ENCODE measurements at places on chromosomes 7 and 10.

GRCh38 chr7:41131956-41132355 is 570.9 kb downstream of the INHBA start:
- no peak for DNase-seq

DNA sequence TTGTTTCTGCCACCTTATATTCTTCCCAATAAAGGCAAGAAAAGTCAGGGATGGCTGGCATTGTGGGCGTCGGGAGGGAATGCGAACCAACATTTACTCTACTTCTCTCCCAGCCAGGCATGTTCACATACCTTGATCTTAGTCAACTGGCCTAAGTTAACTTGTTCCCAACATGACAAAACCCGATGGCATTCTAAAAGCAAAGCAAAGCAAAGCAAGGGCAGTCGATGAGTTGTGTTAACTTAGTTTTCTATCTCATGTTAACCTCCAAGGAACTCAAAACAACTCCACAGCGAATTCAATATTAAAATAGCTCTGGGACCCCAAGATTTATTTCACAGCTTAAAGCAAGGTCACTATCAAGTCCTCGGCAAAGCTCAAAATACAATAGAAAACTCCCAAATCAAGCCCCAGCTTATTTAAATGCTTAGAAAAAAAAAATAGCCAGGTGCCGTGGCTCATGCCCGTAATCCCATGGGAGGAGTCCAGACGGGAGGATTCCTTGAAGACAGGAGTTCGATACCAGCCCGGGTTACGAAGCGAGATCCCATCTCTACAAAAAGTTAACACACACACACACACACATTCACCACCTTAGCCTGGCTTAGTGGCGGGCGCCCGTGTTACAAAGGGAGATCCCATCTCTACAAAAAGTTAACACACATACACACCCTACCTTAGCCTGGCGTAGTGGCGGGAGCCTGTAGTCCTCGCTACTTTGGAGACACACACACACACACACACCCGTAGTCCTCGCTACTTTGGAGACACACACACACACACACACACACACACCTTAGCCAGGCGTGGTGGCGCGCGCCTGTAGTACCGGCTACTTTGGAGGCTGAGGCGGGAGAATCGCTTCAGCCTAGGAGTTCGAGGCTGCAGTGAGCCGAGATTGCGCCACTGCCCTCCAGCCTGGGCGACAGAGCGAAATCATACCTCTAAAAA is 901 bp upstream of the CCNY start:
- no peak for DNase-seq

DNA sequence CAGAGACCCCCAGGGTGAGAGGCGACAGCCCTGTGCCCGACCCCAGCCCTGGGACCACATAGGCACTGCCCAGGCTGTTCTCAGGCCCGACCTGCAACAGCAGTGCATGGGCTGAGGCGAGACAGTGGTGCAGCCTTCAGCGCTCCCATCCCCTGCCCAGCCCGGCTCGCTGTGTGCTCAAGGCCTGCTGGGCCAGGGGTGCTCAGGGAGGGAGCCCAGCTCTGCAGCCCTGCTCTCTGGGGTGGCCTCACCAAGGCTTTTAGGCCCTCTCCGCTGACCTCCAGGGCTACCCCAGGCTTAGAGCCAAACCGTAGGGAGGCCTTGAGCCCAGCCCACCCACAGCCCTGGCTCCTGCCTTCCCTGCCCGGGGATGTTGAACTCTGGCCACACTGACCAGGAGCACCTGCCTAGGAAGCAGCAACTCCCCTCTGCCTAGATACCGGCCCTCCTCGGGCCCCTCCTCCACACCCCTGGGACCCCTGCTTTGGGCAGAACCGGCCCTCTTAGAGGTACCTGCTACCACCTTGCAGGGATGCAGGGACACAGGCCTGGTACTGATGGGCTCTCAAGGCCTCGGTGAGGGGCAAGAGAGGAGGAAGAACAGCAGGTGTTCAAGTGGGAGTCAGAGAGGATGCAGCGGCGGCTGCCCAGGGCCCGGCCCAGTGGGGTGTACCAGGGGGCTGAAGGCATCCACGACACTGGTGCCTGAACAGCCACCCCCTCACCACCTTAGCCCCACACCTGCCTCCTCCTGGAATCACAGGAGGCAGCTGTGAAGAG is 231.5 kb downstream of the ELFN1 start:
- no peak for DNase-seq

GRCh38 chr7:84207025-84207424 is 12.4 kb upstream of the SEMA3A start:
- no peak for DNase-seq

DNA sequence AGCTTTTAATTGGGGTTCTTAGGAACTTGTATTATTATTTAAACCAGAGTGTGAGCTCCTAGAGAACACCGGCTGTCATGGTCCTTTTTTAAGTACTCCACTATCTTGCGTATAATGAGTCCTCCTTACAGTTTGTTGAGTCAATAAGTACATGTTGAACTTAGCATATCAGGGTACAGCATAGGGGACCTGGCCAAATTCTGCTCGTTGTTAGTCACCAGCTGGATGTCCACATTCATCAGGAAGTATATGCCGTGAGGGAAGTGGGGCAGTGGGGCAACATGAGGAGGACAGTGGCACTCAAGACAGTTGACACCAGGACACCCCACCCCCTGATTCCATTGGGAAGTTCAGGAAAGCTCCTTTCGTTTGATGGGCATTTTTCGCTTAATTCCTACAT is 16.6 kb downstream of the RPP30 start:
- DNase-seq: no peak

DNA sequence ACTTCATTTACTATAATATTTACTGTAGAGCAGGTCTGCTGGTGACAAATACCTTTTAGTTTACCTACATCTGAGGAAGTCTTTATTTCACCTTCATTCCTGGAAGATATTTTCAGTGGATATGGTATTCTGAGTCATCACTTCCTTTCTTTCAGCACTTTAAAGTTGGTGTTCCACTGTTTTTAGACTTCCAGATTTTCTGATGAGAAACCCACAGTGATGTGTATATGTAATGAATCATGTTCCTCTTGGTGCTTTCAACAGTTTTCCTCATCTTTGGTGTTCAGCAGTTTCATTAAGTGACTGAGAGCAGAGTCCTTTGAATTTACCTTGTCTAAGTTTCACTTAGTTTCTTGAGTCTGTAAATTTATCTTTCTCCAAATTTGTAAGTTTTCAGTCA is 36.4 kb downstream of the COPG2 start:
- DNase-seq: no peak

GRCh38 chr10:52111101-52111891 is 202.8 kb upstream of the DKK1 start:
- DNase-seq: no peak

GRCh38 chr7:149207324-149208035 is 12.1 kb downstream of the ZNF282 start:
- no peak for DNase-seq

- DNase-seq: no peak
These were observed 4.0 kb upstream of the AQP1 start for GRCh38 chr7:30907527-30908267.

DNA sequence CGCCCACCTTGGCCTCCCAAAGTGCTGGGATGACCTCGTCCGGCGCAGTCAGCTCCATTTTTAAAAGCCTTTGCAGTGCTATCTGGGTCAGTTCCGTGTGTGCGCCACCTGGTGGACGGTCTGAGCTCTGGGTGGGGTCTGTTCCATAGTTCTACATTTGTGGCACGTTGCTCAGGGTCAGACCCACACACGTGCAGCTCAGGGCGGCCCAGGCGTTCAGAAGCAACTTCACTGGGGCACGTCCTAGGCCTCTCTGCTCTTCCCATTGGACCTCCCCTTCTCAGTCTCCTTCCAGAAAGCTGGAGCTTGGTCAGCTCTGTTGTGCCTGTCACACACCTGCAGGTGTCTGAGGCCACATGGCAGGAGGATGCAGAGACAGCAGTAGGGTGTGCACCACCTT is 137.9 kb downstream of the DNAJB6 start:
- no peak for DNase-seq

DNA sequence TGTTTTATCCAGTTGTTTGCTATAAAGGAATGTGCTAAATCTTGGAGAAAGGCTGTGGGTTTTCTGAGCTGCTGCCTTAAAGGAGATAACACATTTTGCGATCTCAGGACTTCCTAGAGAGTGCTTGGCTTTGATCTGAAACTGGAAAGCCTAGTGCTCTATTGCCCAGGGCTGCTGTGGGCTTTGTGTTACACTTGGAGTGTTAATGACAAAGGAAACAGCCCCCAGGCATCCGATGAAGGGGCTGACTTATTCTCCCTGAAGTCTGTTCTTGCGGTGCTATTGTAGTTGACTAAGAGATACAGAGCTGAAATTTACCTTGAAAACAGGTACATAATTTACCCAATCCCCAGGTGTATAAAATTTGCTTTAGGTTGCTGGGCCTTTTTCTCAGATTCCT is 74.5 kb downstream of the SND1 start:
- no peak for DNase-seq

- no peak for DNase-seq
These were observed 34.8 kb downstream of the MGMT start for GRCh38 chr10:129501652-129502436.

DNA sequence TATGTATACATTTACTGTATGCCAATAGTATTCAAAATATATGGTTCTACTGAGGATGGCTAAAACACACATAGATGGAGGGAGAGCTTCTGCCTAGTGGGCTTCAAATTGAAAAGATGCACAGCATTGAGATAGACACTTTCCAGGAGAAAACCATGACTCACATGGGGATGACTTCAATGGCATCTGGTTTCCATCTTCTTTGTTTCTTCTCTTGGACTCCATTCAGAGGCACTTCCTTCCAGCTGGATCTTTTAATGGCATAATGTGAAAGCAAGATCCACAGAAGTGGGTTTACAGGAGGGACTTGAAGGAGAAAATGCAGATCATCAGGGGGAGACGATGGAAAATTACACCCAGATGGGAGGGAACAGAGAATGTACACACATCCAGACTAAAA is 84.9 kb downstream of the ZNF365 start:
- DNase-seq: no peak

DNA sequence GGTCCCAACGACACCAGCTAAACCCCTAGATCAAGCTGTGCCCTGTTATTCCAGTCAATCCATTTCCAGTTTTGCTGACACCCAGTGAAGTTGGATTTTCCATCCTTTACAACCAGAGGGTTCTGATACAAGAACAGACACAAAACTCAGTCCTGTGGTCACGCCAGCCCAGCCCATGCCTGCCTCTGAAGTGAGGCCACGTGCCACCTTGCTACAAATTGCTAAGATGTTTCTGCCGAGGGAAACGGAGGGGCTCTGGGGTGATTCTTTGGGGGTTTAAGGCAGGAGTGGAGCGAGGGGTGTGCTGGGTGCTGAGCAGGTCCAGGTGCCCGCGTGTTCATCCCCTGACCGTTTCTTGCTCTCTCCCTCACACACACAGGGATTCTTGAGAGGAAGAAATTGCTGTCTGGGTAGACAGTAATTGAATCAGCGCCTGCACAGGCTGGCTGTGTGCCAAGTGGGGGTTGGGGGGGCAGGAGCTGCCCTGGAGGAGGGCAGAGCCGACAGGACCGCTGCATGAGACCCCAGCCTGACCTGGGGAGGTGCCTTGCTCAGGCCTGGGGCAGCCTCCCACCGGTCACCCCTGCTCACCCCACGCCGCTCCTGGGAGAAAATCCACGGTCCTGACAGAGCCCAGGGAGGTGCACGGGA is 38.1 kb downstream of the ADAP1 start:
- DNase-seq: peak; percentile 52

DNA sequence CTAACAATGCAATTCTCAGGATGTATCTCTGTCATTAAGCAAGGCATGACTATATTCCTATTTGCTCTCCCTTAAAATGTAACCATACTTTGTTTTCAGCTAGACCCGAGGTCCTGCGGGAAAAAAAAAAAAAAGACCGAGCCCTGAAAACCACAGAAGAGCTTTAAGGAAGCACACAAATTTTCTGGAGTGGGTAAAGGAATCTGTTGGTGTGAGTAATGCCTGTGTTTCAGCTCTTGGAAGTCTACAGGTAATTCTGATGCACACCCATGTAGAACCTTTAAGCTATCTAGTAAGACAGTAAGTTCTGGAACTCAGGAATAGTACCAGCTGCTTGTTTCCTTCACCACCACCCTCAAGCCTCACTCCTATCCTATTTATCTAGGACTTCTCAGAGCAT is 351.1 kb downstream of the PARD3 start:
- DNase-seq: no peak

- DNase-seq: no peak
These were observed 167.8 kb upstream of the CXCL12 start for GRCh38 chr10:44552726-44553125.

- no peak for DNase-seq
These were observed 63.6 kb downstream of the ARID5B start for GRCh38 chr10:61964949-61965702.

GRCh38 chr7:72781631-72782030 is 46.4 kb downstream of the TYW1B start:
- no peak for DNase-seq

DNA sequence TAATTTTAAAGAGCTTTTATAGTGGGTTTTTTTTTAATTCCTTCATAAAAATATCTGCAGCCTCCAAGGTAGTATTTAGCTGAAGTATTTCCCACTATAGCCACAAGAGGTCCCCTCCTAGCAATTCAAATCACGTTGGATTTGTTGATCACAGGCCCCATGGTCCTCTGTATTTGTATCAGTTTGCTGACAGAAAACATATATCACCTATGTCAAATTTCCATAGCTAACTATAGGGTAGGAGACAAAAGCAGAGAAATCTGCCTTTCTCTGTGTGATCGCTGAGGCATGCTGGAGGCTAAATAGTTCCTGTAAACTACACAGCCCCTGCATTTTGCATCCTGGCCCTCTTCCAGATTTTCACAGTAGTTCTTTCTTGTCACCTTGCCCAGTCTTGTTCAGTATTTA is 1.7 kb upstream of the CTNNA3 start:
- DNase-seq: peak; percentile 2

DNA sequence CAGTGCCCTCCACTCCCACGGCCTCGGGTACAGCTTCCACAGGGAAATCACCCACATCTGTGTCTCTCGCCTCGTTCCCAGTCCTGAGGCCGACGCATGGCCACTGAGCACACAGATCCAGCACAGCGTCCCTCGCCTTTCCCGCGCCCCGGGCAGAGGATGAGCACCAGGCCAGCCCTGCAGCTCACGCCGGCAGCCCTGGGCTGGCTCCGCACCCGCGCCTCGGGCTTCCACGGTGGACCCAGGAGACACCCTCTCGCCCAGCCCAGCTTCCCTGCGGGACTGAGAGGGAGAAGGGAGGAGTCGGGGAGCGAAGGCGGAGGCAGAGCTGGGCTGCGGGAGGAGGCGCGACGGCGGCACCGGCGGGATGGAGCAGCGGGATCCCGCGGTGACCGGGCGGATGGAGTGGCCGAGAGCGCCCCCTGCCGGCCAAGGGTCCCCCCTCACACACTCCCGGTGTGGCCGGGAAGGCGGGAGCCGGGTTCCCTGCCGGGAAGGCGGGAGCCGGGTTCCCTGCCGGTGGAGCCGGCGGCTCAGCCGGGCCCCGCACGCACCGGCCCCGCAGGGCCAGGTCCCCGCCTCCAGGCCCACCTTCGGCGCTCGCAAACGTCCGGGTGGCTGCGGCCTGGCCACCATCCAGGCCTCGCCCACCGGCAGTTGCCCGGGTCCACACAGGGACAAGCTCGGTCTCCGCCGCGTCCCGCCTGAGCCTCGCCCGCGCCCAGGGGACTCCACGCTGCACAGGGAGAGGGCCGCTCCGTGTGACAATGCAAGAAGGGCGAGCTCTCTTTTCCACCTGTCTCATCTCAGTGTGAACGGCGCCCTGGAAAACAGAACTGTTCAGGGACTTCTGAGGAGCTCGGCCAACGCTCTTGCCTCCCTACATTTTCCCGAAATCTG is 110.3 kb upstream of the LANCL2 start:
- DNase-seq: peak; percentile 76
